ENCODE measurements at places on chromosomes 11 and 22. TPM values are rescaled to one million over a fixed set of nuclear protein-coding genes. Genes with fewer than 3 reads are reported as not detected.
A peak's percentile ranks its signal among the peaks of the same experiment; 100 is the strongest.

The MAP6 gene
- total RNA-seq, result 0.72 TPM

DNA sequence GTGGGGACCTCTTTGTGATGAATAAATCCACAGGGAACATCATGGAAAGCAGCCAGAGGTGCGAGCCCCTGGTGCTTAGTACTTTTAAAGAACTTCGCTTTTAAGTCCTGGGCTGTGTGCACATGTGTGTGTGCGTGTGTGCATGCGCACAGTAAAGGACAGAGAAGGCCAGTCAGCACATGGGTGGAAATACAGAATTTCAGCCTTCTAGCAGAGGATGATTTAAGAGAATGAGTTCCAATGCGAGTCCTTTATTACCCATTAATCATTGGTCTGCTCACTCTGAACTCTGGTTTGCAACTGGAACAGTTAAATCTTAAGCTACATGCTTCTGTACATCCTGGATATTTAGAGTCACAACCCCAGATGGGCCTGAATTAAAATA is 18.9 kb downstream of the TEAD1 start:
- peaks cover 75% of the 10 kb centered on the region for H3K4me1 ChIP-seq
- DNase-seq, result no peak
- H3K27ac ChIP-seq, result peak overlapping the region; percentile 98
- H3K36me3 ChIP-seq, result no peaks in the 10 kb centered on the region

- peak overlapping the region; percentile 1 for H3K4me3 ChIP-seq
- H3K27me3 ChIP-seq, result no peaks in the 10 kb centered on the region
- peak; percentile 78 for DNase-seq
- H3K36me3 ChIP-seq, result no peaks in the 10 kb centered on the region
- peaks cover 47% of the 10 kb centered on the region for H3K4me1 ChIP-seq
Observed at GRCh38 chr11:34344768-34345539, 12.9 kb downstream of the ABTB2 start.

- H3K36me3 ChIP-seq, result no peaks in the 10 kb centered on the region
- H3K27me3 ChIP-seq, result no peaks in the 10 kb centered on the region
- H3K4me3 ChIP-seq, result no peak overlapping the region
- DNase-seq, result no peak
- no peaks in the 10 kb centered on the region for H3K4me1 ChIP-seq
- H3K27ac ChIP-seq, result no peak overlapping the region
Observed at GRCh38 chr11:112553205-112553731, 292.6 kb upstream of the PLET1 start.

- no peaks in the 10 kb centered on the region for H3K4me1 ChIP-seq
- no peaks in the 10 kb centered on the region for H3K36me3 ChIP-seq
- H3K27ac ChIP-seq, result no peak overlapping the region
- H3K27me3 ChIP-seq, result no peaks in the 10 kb centered on the region
Observed at GRCh38 chr11:108398439-108398838, 68.9 kb downstream of the C11orf65 start.

The BRSK2 gene
- not detected for total RNA-seq

The DBX1 gene
- not detected for total RNA-seq

GRCh38 chr22:25114369-25115362 is 85.0 kb upstream of the CRYBB3 start:
- H3K27ac ChIP-seq, result no peak overlapping the region
- no peak for DNase-seq

DNA sequence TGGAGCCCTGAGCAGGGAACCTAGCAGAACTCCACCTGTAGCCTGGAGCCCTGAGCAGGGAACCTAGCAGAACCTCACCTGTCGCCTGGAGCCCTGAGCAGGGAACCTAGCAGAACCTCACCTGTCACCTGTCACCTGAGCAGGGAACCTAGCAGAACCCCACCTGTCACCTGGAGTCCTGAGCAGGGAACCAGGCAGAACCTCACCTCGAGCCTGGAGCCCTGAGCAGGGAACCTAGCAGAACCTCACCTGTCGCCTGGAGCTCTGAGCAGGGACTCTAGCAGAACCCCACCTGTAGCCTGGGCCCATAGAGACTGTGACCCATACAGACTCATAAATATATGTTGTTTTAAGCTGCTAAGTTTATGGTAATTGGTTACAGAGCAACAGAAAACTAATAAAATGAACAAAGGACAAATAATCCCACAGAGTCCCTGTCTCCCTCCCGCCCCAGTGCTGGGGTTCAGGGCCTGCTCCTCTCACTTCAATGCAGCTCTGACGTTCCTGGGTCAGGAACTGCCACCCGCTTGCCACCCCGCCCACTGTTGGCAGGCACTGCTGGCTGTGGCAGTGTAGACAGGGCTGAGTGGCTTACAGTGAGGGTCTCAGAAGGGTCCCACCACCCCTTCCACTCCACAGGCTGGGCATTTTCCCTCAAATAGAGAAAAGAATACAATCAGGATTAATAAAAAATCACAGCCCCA is 259.1 kb downstream of the TBC1D22A start:
- H3K36me3 ChIP-seq, result peaks cover 5% of the 10 kb centered on the region
- no peak overlapping the region for H3K27ac ChIP-seq
- DNase-seq, result peak; percentile 77
- no peaks in the 10 kb centered on the region for H3K27me3 ChIP-seq
- H3K4me3 ChIP-seq, result no peak overlapping the region

- H3K27me3 ChIP-seq, result no peaks in the 10 kb centered on the region
- H3K4me3 ChIP-seq, result no peak overlapping the region
- peaks cover 25% of the 10 kb centered on the region for H3K4me1 ChIP-seq
- H3K36me3 ChIP-seq, result no peaks in the 10 kb centered on the region
- peak overlapping the region; percentile 63 for H3K27ac ChIP-seq
Observed at GRCh38 chr11:86459002-86459385, 84.3 kb downstream of the CCDC81 start.

DNA sequence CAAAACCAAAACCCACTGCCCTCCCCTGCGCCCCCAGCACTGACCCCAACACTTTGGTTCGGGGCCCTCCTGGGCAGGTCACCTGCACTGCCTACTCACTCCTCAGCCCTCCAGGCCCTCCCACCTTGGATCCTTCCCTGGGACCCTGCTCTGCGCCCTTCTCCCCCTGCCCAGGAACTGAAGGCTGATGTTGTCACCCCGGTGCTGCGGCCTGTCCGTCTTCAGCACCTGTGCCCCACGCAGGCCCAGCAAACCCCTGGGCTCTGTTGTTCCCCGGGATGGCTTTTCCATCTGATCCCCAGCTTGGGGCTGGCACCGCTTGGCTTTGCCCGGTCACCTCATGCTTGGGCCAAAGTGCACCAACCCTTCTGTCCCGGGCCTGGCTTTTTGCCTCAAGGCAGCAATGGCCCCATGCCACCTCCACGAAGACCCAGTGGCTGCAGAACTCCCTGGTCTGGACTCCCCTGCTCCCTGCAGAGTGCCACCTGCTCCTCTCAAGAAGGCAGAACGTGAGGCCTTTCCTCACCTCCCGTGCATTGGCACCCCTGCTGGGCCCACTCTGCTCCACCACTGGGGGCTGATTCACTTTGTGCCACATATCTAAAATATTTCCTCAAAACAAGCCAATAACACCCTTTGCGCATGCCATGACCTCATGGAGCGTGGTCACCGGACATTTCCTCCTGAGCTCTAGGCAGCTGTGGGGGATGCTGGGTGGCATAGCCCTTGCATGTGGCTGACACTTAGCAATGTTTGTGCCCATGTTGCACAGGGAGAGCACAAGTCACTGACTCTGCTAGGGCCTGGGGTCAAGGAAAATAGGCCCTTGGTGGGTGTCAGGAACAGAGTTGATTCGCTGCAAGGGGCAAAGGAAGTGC is 8.8 kb downstream of the PPM1F start:
- DNase-seq, result peak; percentile 37
- no peak overlapping the region for H3K4me3 ChIP-seq
- H3K27me3 ChIP-seq, result no peaks in the 10 kb centered on the region
- H3K27ac ChIP-seq, result peak overlapping the region; percentile 92
- H3K4me1 ChIP-seq, result peaks cover 35% of the 10 kb centered on the region
- peaks cover 38% of the 10 kb centered on the region for H3K36me3 ChIP-seq

The DUSP8 gene
- total RNA-seq, result under 0.01 TPM

The SPDYC gene
- not detected for total RNA-seq

DNA sequence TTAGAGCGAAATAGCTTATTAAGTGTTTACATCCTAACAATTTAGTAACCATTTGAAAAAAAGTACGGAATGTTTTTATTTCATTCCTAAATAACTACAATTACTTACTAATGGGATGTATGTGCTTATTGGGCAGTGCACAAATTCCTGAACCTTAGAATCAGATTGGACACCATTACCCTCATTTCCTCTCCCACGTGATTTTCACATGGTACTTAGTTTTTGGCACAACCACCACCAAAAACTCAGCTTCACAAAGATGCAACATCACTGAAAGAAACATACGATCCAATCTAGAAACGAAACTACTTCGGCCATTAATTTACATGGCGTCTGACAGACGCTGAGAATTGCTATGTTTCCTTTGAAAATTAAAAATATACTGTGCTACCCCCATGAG is 81.5 kb downstream of the FBXO7 start:
- H3K4me1 ChIP-seq, result peaks cover 12% of the 10 kb centered on the region
- no peak overlapping the region for H3K4me3 ChIP-seq
- no peak overlapping the region for H3K27ac ChIP-seq
- no peaks in the 10 kb centered on the region for H3K36me3 ChIP-seq

- H3K4me3 ChIP-seq, result no peak overlapping the region
- H3K4me1 ChIP-seq, result peaks cover 13% of the 10 kb centered on the region
- no peaks in the 10 kb centered on the region for H3K27me3 ChIP-seq
Observed at GRCh38 chr11:46521961-46522681, 71.7 kb downstream of the AMBRA1 start.

- no peaks in the 10 kb centered on the region for H3K27me3 ChIP-seq
- no peak overlapping the region for H3K27ac ChIP-seq
- H3K36me3 ChIP-seq, result no peaks in the 10 kb centered on the region
- H3K4me1 ChIP-seq, result no peaks in the 10 kb centered on the region
- no peak for DNase-seq
Observed at GRCh38 chr22:49124608-49125007, 703.1 kb downstream of the BRD1 start.

DNA sequence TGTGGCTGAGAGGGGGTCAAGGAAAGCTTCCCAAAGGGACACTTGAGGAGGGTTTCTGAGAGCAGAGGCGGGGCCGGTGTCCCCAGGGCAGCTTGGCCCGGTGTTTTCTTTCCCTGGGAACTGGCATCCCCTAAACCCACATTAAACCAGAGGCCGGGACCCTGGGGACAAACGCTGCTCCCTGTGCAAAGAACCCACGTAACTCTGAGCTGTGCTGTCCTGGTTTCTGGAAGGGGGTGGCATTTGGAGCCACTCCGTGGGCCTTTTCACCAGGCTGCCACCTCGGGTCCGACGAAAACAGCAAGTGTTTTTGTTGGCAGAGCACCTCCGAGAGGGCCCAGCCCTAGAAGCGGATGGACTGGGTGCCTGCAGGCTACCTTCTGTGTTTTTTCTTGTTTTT is 100.2 kb upstream of the ANO1 start:
- no peaks in the 10 kb centered on the region for H3K36me3 ChIP-seq
- no peaks in the 10 kb centered on the region for H3K4me1 ChIP-seq
- no peak overlapping the region for H3K27ac ChIP-seq
- peaks cover 27% of the 10 kb centered on the region for H3K27me3 ChIP-seq
- DNase-seq, result no peak

- H3K27ac ChIP-seq, result no peak overlapping the region
- no peak overlapping the region for H3K4me3 ChIP-seq
- peaks cover 16% of the 10 kb centered on the region for H3K27me3 ChIP-seq
Observed at GRCh38 chr11:64649291-64649697, 58.3 kb downstream of the SLC22A12 start.

GRCh38 chr11:65102142-65103095 is 6.4 kb downstream of the VPS51 start:
- no peak overlapping the region for H3K4me3 ChIP-seq
- peaks cover 3% of the 10 kb centered on the region for H3K36me3 ChIP-seq
- peak; percentile 82 for DNase-seq
- H3K27me3 ChIP-seq, result no peaks in the 10 kb centered on the region
- peaks cover 9% of the 10 kb centered on the region for H3K4me1 ChIP-seq
- no peak overlapping the region for H3K27ac ChIP-seq

The FOSL1 gene
- total RNA-seq, result 13.0 TPM

DNA sequence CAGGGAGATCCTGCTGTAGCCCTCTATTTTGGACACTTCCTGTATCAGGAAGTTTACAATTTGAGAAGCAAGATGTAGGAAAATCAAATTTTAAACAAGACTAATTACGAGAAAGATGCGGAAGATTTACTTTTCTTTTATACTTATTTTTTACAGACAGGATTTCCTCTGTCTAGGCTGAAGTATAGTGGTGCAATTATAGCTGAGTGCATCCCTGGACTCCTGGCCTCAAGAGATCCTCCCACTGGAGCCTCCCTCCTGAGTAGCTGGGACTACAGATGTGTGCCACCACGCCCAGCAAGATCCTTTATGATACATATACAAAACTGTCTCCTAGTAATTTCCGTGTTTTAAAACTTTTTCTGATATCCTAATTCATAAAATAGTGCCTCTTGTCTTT is 17.2 kb upstream of the CARD18 start:
- DNase-seq, result no peak
- H3K4me1 ChIP-seq, result no peaks in the 10 kb centered on the region
- no peaks in the 10 kb centered on the region for H3K36me3 ChIP-seq
- no peaks in the 10 kb centered on the region for H3K27me3 ChIP-seq
- no peak overlapping the region for H3K27ac ChIP-seq
- H3K4me3 ChIP-seq, result no peak overlapping the region

GRCh38 chr11:118139578-118139977 is 13.0 kb downstream of the SCN4B start:
- no peak overlapping the region for H3K4me3 ChIP-seq
- DNase-seq, result no peak
- H3K27me3 ChIP-seq, result no peaks in the 10 kb centered on the region

The PLEKHA7 gene
- 1.1 TPM for total RNA-seq

The TEX12 gene
- 0.59 TPM for total RNA-seq

DNA sequence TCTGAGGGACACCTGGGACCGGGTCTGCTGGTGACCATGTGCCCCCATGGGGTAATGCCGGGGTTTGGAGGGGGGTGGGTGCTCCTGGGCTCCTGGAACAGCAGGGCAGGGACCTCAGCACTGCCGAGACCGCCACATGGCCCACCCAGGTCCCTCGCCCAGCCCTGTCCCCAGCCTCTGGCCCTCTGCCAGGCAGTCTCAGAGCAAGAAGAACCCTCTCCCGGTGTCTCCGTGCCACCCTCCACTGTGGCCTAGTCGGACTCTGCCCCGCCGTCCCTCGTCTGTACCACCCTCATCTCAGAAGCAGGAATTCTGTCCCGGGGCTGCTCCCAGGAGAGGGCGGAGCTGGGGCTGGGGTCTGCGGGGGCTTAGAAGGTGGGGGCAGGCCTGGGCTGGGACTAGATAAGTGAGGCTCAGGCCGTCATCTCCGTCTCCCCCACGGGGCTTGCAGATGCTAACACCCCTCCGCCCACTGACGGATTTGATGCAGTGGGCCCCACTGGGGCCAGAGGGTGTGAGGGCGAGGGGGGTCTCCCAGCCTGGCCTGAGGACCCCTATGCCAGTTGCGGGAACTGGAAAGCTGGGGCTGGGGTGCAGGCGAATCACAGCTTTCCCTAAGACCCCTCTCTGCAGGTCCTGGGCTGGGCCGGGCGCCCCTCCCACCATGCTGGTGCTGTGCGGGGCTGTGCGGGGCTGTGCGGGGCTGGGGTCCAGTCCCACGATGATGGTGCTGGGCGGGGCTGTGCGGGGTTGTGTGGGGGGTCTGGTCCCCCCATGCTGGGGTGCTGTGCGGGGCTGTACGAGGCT is 1.1 kb downstream of the MUC5AC start:
- H3K27me3 ChIP-seq, result peaks cover 5% of the 10 kb centered on the region
- H3K36me3 ChIP-seq, result no peaks in the 10 kb centered on the region
- no peak overlapping the region for H3K27ac ChIP-seq
- peak; percentile 72 for DNase-seq
- peaks cover 4% of the 10 kb centered on the region for H3K4me1 ChIP-seq

The MS4A12 gene
- not detected for total RNA-seq

The SOX6 gene
- total RNA-seq, result 3.2 TPM

Data from osteoblast (primary cell).